ENCODE measurements at places on chromosomes 12 and 14.

DNA sequence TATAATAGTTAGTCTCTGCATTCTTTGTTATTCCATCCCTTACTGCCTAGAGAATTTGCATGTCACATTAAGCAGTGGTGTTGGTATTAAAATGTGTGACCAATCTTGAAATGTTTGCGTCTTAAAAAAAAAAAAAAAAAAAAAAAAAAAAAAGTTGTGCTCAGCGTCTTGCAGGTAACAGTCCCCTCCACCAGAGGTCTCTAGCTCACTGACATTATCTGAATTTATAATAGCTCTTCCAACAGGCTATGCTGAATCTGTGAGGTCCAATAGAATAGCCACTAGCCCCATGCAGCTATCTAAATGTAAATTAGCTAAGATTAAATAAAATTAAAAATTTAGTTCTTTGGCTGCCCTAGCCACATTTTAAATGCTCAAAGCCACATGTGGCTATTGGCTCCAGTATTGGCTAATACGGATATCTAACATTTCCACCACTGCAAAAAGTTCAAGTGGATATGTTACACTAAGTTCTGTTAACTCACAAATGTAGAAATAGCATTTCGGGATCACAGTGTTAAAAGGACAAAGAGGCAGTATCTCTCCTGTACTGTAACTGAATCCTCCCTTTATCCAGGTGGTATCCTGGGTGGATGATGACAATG lies 28.7 kb downstream of the NKX2-8 start:
- no peak for DNase-seq

- no peak for DNase-seq
Measured at GRCh38 chr12:26768611-26769603, 64.1 kb downstream of the ITPR2 start.

GRCh38 chr12:76717314-76717713 lies 46.6 kb upstream of the ZDHHC17 start:
- no peak for DNase-seq

DNA sequence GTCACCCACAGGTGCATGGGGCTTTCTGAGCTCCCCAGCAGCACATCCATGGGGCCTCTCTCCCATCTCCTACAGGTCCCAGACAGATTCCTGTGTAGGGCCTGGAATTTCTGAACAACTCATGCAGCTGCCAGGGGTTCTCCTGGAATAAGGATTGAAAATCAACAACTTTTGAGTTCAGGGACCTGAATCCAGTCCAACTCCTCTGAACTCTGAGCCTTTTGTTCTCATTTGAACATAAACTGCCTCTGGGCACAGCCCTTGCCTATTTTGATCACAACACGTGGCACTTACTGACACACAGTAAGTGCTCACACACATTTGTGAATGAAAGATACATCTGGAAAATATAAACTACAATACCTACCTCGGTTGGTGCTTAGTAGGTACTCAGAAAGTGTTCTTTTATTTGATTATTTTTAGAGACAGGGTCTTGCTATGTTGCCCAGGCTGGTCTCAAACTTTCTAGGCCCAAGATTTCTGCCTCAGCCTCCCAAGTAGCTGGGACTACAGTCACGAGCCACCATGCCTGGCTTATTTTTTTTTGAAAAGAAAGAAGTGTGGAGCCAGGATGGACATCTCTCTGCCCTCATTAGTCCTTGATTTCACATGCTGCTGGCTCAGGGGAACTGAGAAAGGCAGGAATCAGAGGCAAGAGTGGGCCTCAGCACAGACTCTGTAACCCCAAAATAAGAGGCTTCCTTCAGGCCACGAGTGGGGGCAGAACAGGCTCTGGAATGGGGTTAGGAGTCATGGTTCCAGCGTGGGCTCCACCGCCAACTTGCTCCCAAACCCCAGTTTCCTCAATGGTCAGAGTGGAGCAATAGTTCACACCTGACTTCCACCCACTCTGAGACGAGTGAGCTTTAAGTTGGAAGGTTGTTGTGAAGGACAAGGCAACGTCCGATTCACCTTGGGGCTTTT lies 27.0 kb downstream of the SYNE3 start:
- DNase-seq, result no peak

- DNase-seq, result no peak
Measured at GRCh38 chr14:50335389-50335788, 23.3 kb downstream of the DMAC2L start.

DNA sequence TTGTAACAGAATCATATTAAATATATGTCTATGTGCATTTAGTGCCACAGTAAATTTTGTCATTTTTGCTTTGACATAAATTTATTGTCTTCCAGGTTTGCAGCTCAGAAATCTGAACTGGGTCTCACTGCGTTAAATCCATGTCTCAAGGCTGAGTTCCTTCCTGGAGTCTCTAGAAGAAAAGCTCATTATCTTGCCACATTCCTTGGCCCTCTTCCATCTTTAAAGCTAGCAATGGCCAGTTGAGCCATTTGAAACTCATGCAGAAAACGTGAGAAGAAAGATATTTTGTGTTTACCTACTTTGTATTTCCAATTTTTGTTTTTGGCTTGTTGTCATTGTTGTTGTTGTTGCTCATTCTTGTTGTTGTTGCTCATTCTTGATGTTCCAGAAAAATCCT lies 10.7 kb downstream of the PRH1 start:
- DNase-seq, result no peak

DNA sequence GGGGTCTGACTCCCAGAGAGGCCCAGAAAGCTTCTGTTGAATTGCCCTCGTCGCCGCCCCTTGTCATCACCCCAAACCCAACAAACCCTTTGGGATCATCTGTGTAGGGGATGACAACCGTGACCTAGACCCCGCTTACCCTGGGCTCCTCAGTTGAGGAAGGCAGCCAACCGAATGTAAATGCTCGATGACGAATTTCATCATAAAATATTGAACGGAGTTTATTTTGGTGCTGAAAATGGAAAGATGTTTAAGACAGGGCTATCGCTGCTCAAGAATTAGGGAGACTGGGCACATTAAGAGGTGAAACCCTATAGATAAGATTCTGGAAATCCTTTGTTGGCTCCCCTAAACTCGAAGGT lies 512 bp downstream of the ACTR10 start:
- no peak for DNase-seq

DNA sequence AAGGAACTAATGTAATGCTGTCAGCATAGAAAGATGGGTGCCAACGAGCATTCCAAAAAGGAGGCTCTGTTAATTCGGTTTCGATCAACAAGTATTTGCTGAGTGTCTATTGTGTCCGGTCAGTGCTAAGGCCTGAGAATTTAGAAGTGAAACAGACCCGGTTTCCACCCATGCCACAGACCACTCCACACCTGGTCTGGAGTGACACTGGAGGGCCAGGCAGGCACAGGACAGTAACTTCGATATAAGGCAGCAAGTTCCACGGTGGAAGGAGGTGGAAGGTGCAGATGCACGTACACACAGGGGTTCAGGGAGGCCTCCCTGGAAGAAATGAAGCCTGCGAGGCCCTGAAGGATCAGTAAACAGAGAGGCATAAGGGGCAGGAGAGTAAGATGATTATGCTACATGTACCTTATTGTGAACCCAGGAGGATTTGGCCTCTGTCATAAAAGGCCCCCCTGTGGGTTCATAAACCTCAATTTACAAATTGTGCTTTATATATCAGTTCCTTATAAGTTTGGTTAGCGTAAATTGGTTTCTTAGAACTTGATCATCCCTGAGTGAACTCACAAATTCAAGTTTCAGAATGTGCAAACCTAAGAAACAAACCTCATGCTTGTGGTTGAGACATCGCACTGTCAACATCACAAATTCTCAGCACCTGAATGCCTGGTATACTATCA lies 25.9 kb downstream of the SSH1 start:
- no peak for DNase-seq

DNA sequence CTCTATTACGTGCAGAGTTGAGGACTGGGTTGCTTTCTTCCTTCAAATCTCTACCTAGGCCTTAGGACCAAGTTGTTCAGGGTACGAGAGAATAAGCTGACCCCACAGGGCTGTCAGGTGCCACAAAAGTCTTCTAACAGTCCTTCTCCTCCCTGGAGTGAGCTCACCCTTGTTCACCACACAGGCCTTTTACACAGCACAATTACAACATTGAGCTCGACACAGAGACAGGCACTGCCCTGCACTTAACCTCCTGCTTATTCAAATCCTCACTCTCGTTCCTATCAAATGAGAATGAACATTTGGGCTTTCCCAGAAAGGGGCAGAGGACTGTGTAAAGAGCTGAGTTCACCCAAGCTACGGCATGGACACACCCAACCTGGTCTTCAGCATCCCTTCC lies 2.4 kb downstream of the GALNT6 start:
- no peak for DNase-seq

GRCh38 chr12:72111706-72112105 lies 160.5 kb upstream of the TRHDE start:
- no peak for DNase-seq

GRCh38 chr12:6692888-6693287 lies 3.7 kb upstream of the ZNF384 start:
- no peak for DNase-seq

DNA sequence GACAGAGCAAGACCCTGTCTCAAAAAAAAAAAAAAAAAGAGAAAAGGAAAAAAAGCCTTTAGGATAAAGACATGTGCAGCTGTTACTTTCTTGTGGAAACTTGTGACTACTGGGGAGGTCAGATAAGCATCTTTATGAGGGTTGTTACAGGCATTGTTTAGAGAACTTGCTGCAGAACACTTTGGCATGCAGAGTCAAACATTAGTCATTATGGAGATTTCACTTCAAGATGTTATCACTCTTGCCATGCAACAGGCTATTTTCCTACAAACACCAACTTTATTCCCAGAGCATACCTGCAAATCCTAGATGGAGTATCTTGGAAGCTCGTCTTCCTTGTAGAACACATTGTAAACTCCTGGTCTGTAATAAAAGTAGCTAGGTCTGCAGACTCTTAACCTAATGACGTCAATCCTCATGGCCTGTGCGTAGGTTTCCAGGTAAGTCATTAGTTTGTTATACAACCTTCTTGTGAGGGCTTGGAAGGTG lies 36.3 kb upstream of the WDR89 start:
- DNase-seq, result no peak

DNA sequence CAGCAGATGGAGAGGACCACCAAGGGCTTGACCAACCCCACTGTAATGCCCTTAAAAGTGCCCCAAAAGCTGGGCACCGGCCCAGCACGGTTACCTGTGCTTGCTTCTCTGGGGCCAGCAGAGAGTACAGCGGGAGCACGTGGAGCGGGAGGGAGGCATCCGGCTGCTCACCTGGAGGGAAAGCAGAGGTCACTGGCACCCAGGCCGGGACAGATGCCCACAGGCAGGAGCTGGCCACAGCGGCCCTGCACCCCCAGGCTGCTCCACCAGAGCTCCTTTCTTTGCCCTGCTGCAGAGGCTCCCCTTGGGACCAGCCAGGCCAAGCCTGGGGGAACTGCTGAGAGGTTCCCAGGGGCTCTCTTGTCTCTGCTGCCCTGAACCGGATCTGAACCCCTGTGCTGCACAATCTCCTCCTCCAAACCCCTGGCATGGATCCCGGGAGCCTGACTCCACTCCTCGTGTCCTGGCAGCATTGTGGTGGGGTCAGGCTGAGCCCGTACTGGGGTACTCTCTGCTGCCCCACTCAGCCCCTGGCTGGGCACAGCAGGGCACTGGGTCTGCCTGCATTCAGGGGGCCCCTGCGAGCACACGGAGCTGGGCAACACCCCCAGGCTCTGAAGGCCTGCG lies 24.0 kb downstream of the DHX37 start:
- no peak for DNase-seq

DNA sequence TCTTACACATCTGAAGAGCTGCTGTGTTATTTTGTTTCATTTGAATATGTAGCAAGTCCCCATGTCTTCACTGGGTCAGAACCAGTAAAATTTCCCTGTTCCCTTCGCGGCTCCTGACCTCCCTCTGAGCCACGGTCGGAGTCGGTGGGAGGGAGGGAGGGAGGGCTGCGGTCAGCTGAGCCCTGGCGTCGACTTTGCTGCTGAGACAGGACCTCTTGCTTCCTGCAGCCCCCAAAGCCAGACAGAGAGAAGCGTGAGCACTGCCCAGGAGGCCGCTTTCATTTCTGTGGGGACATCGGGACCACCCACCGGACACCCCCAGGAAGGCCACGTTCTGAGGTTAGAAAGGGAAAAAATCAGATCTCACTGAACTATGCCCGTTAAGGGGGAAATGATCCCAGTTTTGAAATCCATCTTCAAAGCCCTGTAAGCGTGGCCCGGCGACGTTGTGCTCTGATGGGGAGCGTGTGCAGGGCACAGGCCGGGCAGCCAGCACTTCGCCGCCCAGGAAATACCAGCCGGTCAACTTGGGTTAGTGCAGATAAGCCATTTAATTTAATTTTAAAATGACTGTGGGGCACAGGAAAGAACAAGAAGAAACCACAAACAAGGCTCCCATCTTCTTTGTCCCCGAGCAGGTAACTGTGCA lies 42.1 kb downstream of the NOC4L start:
- DNase-seq, result no peak

DNA sequence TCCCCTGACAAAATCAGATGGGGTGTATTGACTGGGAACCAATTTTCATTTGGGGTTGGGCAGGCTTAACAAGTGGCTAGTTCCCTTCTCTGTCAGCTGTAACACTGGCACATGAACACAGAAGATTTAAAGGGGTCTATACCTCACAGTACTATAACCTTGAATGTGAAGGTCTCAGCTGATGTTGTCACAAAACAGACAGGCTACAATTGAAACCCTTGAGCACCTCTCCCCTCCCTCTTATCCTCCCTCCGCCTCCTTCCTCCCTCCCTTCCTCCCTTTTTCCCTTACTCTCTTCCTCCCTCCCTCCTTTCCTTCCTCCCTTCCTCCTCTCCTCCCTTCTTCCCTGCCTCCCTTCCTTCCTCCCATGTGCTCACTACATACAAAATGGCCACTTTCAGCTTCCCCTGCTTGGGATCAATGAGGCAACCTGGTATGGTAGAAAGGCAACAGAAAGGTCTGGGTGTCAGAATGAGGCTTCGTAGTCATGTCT lies 262.4 kb downstream of the TTC6 start:
- DNase-seq, result no peak

DNA sequence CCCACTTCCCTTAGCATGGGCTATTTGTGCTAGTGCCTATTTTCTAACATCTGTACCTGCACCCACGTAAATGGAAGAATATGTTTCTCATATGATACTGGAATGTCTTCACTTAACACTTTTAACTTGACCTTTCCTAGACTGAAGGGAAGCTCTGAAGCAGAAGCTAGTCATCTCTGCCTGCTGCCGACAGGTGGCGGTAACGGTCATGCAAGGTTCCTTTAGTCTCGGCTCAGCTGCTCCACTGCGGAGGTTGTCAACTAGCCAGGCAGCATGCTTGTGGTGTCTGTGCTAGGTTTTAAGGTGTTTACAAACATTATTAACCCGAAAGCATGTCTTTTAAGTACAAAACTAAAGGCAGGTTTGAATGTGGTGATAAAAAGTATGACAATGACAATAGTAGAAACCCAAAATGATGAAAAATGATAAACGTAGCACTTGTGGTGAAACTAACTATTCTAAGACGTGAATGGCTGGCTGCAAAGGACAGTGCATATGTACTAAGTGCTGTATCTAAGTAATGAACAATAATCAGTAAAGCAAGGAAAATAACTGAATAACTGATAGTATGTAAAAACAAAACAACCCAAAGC lies 117.2 kb downstream of the GRIN2B start:
- DNase-seq, result no peak
